ENCODE measurements at places on chromosomes 13 and 19.

- no peak within 1 kb of the TSS for H3K27ac ChIP-seq
- H3K36me3 ChIP-seq: no peaks in the 10 kb centered on the region
- H3K4me1 ChIP-seq: peaks cover 3% of the 10 kb centered on the region
- peak within 1 kb of the TSS; percentile 41 for H3K4me3 ChIP-seq
Observed at GRCh38 chr19:11577451-11578257, at the start of gene ACP5. Gene ACP5, minus strand, starts transcription at chr19:11577645. Its CDS starts 328 bp downstream, at chr19:11577317.

DNA sequence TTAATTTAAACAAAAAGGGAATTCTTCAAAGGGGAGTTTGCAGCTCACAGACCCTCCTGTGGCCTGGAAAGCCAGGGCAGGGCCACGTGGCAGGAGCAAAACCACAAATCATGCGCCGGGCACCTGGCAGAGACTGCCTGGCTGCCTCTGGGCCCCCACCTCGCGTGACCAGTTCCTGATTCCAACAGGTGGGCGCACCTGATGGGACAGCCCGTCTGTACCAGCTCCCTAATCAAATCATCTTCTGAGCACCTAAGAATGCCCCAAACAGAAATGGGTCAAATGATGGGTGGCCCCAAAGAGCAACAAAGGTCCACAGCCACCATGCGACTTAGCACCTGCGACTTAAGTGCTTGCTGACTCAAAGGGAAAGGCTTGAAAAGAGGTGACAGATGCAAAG lies 9.2 kb downstream of the TMTC4 start:
- no peak overlapping the region for H3K27ac ChIP-seq
- no peak for DNase-seq
- peaks cover 5% of the 10 kb centered on the region for H3K4me1 ChIP-seq
- peaks cover 57% of the 10 kb centered on the region for H3K36me3 ChIP-seq
- H3K27me3 ChIP-seq: no peaks in the 10 kb centered on the region

- peaks cover 14% of the 10 kb centered on the region for H3K4me1 ChIP-seq
- no peaks in the 10 kb centered on the region for H3K36me3 ChIP-seq
Observed at GRCh38 chr13:25171517-25172302, at the start of gene AMER2. Gene AMER2, minus strand, starts transcription at chr13:25172288. Its CDS starts 669 bp downstream, at chr13:25171619.

DNA sequence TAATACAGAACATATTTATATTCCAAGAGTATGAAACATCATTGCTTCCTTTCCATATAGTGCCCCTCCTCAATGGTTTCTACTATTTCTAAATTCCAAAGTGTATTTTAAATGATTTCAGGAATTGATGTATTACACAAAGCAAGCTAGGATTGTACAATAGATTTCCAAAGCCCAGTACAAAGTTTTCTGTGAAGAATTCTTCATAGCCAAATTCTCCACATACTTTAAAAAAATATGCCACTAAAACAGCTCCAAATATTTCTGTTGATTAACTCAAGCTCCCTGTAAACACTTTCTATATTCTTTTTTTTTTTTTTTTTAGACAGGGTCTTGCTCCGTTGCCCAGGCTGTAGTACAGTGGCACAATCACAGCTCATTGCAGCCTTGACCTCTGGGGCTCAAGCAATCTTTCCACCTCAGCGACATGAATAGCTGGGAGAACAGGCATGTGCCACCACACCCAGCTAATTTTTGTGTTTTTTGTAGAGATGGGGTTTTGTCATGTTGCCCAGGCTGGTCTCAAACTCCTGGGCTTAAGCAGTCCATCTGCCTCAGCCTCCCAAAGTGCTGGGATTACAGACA lies 50.6 kb downstream of the ELF1 start:
- no peak overlapping the region for H3K27ac ChIP-seq
- no peaks in the 10 kb centered on the region for H3K27me3 ChIP-seq
- H3K4me3 ChIP-seq: no peak overlapping the region
- peaks cover 31% of the 10 kb centered on the region for H3K4me1 ChIP-seq
- no peak for DNase-seq

- no peak for DNase-seq
- H3K4me3 ChIP-seq: no peak overlapping the region
- H3K36me3 ChIP-seq: no peaks in the 10 kb centered on the region
- peaks cover 30% of the 10 kb centered on the region for H3K27me3 ChIP-seq
Observed at GRCh38 chr13:20141238-20142022, 19.4 kb downstream of the GJA3 start.

- no peaks in the 10 kb centered on the region for H3K27me3 ChIP-seq
- H3K36me3 ChIP-seq: peaks cover 15% of the 10 kb centered on the region
- H3K4me3 ChIP-seq: no peak overlapping the region
- H3K4me1 ChIP-seq: no peaks in the 10 kb centered on the region
Observed at GRCh38 chr19:441213-441836, 19.5 kb downstream of the SHC2 start.

DNA sequence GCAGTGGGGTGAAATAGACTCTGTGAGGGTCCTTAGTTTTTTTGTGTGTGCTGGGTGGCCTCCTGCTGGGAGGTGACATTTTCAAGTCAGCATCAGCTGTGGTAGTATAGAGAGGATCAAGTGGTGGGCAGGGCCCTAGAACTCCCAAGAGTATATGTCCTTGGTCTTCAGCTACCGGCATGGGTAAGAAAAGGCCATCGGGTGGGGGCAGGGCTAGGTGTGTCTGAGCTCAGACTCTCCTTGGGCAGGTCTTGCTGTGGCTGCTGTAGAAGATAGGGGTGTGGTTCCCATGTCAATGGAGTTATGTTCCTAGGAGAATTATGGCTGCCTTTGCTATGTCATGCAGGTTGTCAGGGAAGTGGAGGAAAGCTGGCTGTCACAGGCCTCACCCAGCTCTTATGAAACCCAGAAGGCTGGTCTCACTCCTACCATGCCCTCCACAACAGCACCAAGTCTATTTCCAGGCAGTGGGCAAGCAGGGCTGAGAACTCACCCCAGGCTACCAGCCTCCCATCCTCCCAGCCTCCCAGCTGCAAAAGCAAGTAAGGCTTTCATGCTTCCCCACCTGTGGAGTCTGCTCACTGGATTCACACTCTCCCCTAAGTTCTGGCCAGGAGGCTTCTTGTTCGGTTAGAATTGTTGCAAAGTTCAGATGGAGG lies 130.6 kb upstream of the SOX1 start:
- H3K4me3 ChIP-seq: no peak overlapping the region
- peaks cover 7% of the 10 kb centered on the region for H3K4me1 ChIP-seq
- DNase-seq: no peak
- H3K36me3 ChIP-seq: no peaks in the 10 kb centered on the region
- H3K27me3 ChIP-seq: peaks cover 31% of the 10 kb centered on the region
- no peak overlapping the region for H3K27ac ChIP-seq

DNA sequence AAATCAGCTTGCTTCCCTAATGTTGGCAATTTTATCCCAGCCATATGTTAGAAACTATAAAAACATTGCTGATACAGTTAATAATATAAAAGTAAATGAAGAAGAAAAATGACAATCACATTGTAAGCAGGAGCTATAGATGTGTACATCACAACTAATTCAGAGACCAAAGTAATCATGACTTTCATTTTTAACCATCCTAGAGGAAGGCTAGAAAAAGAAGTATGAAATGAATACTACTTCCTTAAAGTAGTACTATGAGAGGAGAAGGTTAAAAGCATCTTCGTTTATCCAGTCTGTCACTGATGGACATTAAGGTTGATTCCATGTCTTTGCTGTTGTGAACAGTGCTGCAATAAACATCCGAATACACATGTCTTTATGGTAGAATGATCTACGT lies 135.5 kb downstream of the IRS2 start:
- H3K4me3 ChIP-seq: no peak overlapping the region
- DNase-seq: no peak
- peaks cover 19% of the 10 kb centered on the region for H3K4me1 ChIP-seq
- H3K27ac ChIP-seq: no peak overlapping the region

GRCh38 chr13:65929436-65929835 lies 1300.7 kb downstream of the PCDH9 start:
- H3K4me1 ChIP-seq: peaks cover 2% of the 10 kb centered on the region
- DNase-seq: no peak
- H3K27me3 ChIP-seq: peaks cover 5% of the 10 kb centered on the region
- no peak overlapping the region for H3K27ac ChIP-seq

DNA sequence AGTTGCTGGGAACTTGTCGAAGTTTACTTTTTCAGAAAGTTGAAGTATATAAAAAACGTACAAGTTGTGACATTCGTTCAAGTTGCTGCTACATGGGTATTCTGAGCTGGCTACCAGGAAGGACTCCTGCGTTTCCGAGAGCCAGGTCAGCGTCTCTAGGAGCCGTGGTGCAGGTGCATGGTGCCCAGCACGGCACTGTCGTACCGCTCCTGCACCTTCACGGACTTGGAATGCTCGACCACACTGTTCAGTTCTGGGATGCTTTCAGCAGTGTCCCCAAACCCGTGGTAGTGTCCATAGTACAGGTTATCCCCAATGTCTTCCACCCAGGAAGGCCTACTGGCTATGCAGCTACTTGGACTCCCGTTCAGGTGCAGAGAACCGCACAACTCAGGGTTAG lies 35.4 kb downstream of the ANKRD10 start:
- no peak overlapping the region for H3K27ac ChIP-seq
- H3K27me3 ChIP-seq: no peaks in the 10 kb centered on the region
- H3K4me3 ChIP-seq: no peak overlapping the region
- H3K4me1 ChIP-seq: peaks cover 20% of the 10 kb centered on the region
- H3K36me3 ChIP-seq: no peaks in the 10 kb centered on the region
- DNase-seq: no peak

GRCh38 chr19:15495151-15495550 lies 13.2 kb upstream of the CYP4F22 start:
- no peaks in the 10 kb centered on the region for H3K27me3 ChIP-seq
- peaks cover 2% of the 10 kb centered on the region for H3K36me3 ChIP-seq
- no peak for DNase-seq
- H3K27ac ChIP-seq: no peak overlapping the region

DNA sequence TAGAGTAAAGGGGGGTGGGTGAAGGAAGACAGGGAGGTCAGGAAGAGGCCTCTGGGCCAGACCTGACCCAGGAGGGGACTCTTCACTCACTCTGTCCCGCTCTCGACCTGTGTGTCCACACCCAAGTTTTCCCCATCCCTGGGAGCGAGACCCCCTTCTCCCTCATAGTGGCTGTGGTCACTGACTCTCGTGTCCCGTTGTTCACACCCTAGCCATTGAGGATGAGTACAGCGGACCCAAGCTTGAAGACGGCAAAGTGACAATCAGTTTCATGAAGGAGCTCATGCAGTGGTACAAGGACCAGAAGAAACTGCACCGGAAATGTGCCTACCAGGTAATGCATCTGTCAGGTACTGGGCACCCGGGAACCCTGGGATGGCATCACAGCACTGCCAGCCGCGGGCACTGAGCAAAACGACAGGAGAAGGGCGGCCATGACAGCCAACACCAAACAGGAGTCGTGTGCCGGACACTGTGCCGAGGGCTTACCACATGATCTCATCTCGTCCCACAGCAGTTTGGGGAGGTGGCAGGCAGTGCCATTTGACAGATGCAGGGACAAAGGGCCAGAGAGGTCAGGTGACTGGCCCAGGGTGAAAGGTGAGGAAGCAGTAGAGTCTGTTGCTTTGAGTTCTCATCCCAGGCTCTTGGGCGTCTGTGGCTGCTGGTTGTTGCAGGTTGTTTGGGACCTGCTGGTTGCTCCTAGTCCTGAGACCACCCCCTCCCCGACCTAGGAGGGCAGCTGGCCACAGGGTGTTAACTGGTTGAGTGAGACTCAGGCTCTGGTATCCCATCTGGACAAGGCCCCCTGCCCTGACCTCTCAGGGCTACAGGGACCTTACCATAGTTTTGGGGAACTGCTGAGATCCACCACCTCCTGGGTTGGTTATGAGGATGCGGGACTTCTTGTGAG lies 29.6 kb downstream of the PPP5C start:
- no peak for DNase-seq
- H3K27me3 ChIP-seq: no peaks in the 10 kb centered on the region
- no peak overlapping the region for H3K4me3 ChIP-seq
- no peak overlapping the region for H3K27ac ChIP-seq

- H3K4me1 ChIP-seq: no peaks in the 10 kb centered on the region
- H3K27me3 ChIP-seq: no peaks in the 10 kb centered on the region
- DNase-seq: no peak
- H3K36me3 ChIP-seq: peaks cover 41% of the 10 kb centered on the region
- H3K4me3 ChIP-seq: no peak overlapping the region
Observed at GRCh38 chr13:99374994-99375737, 68.0 kb upstream of the GPR183 start.

GRCh38 chr19:7550987-7551761 lies 15.7 kb downstream of the PNPLA6 start:
- no peaks in the 10 kb centered on the region for H3K27me3 ChIP-seq
- H3K4me3 ChIP-seq: peak overlapping the region; percentile 69
- H3K36me3 ChIP-seq: peaks cover 16% of the 10 kb centered on the region
- H3K4me1 ChIP-seq: peaks cover 4% of the 10 kb centered on the region

DNA sequence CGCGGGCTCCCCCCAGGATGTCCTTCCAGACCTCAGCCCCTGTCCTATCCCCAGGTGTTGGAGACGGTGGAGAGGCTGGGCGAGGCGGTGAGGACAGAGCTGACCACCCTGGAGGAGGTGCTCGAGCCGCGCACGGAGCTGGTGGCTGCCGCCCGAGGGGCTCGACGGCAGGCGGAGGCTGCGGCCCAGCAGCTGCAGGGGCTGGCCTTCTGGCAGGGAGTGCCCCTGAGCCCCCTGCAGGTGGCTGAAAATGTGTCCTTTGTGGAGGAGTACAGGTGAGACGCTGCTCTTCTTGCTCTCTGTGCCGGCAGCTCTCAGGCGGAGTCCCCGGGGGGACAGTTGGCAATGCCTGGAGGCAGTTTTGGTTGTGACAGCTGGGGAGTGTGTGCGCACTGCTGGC lies 6.9 kb downstream of the TTYH1 start:
- no peak overlapping the region for H3K4me3 ChIP-seq
- H3K27ac ChIP-seq: no peak overlapping the region
- H3K36me3 ChIP-seq: no peaks in the 10 kb centered on the region
- DNase-seq: no peak
- H3K27me3 ChIP-seq: peaks cover 86% of the 10 kb centered on the region

DNA sequence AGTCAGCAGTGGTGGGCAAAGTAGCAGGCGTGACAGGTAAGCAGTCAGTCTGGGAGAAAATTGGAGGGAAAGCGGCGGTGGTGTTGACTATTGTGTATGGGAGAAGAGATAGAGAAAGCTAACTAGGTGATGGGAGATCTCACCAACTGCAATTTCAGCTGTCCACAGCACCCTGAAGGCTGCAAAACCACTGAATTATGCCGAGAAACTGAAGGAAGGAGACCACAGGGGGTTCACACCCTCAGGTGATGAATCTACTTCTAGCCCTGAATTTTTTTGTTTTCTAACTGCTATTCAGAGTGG lies 631.5 kb downstream of the UQCRFS1 start:
- no peak overlapping the region for H3K4me3 ChIP-seq
- H3K27ac ChIP-seq: no peak overlapping the region
- no peak for DNase-seq
- H3K27me3 ChIP-seq: peaks cover 3% of the 10 kb centered on the region
- H3K4me1 ChIP-seq: peaks cover 6% of the 10 kb centered on the region

- no peak overlapping the region for H3K27ac ChIP-seq
- no peaks in the 10 kb centered on the region for H3K4me1 ChIP-seq
- DNase-seq: no peak
- H3K4me3 ChIP-seq: no peak overlapping the region
- H3K27me3 ChIP-seq: peaks cover 10% of the 10 kb centered on the region
Observed at GRCh38 chr13:77345150-77345780, 18.4 kb upstream of the MYCBP2 start.

DNA sequence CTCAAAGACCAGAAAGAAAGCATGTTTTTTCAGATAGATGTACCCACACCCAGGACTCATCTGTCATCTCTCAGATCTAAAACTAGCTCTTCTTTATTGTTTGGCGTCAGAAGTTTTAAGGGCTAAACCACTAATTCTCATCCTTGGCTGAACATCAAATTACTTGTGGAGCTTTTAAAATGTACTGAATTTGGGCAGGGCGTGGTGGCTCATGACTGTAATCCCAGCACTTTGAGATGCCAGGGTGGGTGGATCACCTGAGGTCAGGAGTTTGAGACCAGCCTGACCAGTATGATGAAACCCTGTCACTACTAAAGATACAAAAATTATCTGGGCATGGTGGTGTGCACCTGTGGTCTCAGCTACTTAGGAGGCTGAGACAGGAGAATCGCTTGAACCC lies 47.4 kb downstream of the RCBTB2 start:
- H3K4me3 ChIP-seq: no peak overlapping the region
- H3K27me3 ChIP-seq: no peaks in the 10 kb centered on the region
- peaks cover 28% of the 10 kb centered on the region for H3K36me3 ChIP-seq
- H3K27ac ChIP-seq: no peak overlapping the region
- no peak for DNase-seq
